ENCODE measurements at places on chromosomes 16 and 17. TPM values are rescaled to one million over a fixed set of nuclear protein-coding genes. Genes with fewer than 3 reads are reported as not detected.

DNA sequence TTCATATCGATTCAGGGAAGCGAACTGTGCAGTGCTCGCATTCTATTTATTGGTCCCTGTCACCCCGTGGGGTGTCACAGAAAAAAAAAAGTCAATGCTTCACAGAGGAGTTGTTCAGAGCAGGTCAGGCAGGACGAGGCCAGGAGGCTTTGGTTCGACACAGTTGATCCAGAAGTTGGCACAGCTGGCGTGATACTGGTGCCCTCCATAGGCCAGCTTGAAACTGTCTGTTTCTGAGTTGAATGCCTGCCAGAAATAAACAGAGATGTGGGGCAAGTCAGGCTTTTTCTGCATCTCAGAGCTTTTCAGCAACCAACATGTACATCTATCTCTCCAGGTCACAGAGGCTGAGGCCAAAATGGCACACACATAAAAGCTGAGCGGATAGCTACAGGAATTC, 29.1 kb downstream of the DUSP14 start:
- H3K36me3 ChIP-seq, result peaks cover 63% of the 10 kb centered on the region
- DNase-seq, result no peak
- H3K4me3 ChIP-seq, result no peak overlapping the region
- no peaks in the 10 kb centered on the region for H3K27me3 ChIP-seq
- peak overlapping the region; percentile 13 for H3K27ac ChIP-seq

TAT gene
- not detected for total RNA-seq

BAHCC1 gene
- total RNA-seq, result 5.7 TPM

DNA sequence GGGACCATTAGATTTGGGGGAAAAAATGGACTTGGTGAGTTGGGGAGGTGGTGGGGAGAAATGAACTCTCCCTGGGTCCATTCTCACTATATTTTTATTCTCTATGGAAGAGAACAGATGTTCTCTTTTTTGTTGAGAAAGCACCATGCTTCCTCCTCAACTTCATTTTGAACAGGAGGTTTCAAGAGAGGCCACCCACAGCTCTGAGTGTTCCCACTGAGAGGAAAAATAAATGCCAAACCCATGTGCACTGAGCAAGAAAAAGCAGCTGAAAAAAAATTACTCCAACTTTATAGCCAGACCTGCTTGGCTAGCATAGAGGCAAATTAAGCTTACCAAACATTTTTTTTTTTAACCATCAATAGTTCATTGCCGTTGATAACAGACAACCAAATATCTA, 883.6 kb downstream of the KCNJ2 start:
- no peaks in the 10 kb centered on the region for H3K36me3 ChIP-seq
- DNase-seq, result no peak
- H3K27me3 ChIP-seq, result no peaks in the 10 kb centered on the region

DNA sequence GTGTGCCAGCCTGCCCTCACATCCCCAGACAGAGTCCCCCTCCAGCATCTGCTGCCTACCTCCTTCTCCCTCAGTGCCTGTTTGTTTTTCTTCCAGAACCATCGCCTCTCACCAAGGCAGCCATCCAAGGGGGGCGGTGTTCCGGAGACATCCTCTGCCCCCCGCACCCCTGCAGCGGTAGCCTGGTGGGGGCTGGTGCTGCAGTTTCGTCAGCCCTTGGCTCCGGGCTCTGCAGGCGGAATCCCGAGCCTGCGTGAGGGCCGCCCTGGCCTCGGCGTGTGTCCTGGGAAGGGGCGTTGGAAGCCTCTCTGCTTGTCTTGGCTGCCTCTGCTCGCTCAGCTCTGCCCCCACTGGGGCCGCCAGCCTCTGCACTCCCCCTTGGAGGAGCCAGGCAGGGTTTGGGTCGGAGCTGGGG, 126.0 kb upstream of the CIBAR2 start:
- H3K4me1 ChIP-seq, result peaks cover 50% of the 10 kb centered on the region
- no peaks in the 10 kb centered on the region for H3K27me3 ChIP-seq
- H3K4me3 ChIP-seq, result no peak overlapping the region
- H3K36me3 ChIP-seq, result no peaks in the 10 kb centered on the region

DNA sequence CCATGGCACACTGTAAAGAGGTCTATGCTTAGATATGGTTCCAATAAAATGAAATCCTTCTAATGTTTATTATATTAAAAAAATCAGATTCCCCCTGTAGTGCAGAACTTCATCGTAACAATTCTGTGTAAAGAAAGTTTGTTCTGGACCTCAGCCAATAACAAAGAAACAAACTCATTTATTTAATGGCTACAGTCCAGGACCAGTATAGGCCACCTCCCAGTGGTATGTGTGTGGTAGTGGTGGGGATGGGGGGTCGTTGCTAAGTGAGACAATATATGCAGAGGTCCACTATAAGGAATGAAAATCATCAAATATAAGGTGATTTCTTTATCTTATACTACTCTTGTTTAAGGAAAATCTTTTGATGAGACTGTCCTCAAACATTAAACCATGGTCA, 136.4 kb downstream of the CDK5R1 start:
- no peak overlapping the region for H3K4me3 ChIP-seq
- no peak for DNase-seq
- H3K36me3 ChIP-seq, result no peaks in the 10 kb centered on the region

- H3K4me1 ChIP-seq, result peaks cover 49% of the 10 kb centered on the region
- H3K27me3 ChIP-seq, result no peaks in the 10 kb centered on the region
- no peak for DNase-seq
- H3K27ac ChIP-seq, result peak overlapping the region; percentile 49
These were observed 7.0 kb downstream of the MT2A start for GRCh38 chr16:56615353-56615752.

All from SJSA1 (cell line).